ENCODE measurements at places on chromosomes 5 and 9.

DNA sequence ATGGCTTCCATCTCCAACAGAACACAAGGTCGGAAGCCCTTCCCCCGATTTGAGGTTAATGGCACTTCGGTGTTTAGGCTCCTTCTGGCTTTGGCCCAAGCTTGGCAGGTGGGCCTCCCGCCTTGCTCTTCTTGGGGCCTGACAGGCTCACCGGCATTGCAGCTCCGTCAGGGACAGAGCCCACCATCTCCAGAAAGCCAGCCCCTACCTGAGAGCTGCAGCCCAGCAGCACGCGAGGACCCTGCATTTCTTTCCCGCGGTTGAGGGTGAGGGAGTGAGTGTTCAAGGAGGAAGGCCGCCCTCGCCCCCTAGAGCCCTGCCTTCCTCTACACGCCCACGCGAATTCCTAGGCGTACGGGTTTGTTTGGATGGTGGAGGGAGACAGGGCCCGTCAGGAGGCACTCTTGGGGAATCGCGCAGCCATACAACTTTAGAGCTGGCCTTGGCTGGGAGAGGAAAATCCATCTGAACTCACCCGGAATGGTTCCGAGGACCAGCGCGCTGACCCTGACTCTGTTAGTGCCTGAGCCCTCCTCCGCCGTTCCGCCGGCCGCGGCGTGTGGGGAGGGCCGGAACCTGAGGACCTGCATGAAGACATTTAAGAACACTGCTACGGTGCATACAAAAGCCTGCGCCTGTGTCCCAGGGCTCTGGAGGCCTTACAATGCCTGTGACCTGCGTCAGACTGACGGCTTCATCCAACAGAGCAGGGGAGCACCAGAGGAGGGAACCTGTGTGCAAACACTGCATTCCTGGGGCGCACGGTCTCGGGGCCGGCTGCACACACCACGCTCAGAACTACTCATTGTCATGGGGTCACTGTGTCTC lies 73.8 kb downstream of the MRPL36 start:
- no peak for DNase-seq

- no peak for DNase-seq
These were observed 4.2 kb downstream of the SCGB3A2 start for GRCh38 chr5:147882586-147883313.

DNA sequence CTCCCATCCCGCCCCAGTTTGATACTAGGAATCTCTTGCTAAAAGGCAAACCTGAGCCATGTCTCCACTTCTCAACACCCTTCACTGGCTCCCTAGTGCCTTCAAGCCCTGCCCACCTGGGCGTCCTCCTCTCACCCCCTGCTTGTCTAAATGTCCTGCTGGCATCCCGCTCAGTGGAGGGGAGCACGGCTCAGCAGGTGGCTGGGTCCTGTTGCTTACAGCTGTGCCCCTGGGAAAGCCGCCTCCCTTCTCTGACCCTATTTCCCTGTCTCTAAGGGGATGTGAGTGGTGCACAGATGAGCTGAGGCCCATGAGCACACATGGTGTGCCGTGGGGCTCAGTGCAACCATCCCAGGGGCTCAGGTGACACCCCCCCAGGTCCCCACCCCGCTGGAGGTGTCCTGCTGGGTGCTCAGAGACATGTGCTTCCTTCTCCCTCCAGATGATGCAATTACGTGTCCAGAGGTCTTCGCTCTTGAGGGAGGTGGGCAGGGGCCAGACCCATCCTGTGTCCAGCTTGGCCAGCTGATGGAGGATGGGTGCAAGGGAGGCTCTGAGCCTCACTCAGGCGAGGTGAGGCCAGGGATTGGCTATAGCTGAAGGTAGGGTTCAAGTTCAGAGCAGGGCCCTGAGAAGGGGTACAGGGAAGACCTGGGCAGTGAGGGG lies 24.1 kb downstream of the FLT4 start:
- no peak for DNase-seq

DNA sequence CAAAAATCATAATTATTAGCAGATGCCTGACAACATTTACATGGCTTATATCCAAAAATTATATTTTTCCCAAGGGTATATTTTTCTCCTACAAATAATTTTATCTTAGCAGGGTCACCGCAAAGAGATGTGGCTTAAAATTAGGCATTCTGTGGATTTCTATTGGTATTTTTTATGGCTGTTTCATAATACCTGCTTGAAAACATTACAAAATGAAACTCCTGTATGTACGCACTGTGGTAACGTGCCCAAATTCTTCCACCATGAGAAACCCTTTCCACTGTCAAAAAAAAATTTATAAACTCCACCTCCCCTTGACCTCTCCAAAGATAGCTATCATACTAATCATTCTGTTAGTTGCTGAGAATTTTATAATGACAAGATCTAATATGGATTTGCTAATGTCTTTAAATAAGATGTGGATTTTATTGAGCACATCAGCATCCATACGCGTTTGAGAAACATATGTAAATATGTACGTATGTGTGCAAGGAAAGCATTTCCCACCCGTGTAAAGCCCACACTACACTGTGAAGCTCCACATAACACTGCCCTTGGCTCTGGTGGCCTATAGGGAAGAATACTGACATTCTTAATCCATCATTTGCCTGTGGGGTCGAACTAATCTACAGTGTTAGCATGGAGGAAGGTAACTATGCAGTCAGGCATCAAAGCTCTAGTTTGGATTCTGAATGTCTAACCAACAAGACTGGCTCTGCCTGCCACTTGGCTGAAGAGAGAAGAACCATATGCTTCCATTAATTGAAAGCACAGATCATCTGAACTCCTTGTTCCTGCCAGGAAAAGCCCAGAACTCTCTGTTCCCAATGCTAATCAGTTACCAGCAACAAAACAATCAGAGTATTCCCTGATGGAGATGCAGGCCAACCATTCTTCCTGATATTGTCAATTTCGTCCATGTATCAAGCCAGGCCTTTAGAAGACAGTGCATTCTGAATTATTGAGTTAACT lies 244.7 kb downstream of the SPOCK1 start:
- DNase-seq, result no peak

DNA sequence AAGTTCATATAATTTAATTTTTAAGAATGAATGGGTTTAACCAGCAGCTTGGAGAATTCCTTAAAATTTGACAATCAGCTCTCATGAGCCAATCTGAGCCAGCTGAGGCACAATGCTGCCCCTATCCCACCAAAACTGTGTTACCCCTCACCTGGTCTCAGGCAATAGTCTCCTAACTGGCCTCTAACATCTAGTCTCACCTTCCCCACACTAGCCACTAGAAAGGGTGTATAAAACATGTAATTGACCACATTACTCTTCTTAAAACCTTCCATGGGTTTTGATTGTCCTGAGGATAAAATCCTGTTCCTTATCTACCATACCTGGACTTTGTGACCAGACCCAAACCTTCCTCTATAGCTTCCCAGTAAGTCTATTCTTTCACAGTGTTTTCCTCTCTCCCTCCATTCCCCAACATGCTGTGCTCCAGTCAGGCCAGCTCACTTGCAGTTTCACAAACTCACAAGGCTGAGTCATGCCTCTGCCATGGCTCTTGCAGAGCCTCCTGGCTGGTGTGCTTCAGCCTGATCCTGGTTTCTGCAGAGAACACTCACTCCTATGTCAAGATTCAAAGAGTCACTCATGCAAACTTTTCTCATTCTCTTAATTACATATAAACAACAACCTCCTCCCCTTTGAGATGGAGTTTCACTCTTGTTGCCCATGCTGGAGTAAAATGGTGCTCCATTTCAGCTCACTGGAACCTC lies 16.0 kb upstream of the ZCCHC7 start:
- no peak for DNase-seq

GRCh38 chr5:102856389-102856777 lies 101.3 kb downstream of the PAM start:
- no peak for DNase-seq

DNA sequence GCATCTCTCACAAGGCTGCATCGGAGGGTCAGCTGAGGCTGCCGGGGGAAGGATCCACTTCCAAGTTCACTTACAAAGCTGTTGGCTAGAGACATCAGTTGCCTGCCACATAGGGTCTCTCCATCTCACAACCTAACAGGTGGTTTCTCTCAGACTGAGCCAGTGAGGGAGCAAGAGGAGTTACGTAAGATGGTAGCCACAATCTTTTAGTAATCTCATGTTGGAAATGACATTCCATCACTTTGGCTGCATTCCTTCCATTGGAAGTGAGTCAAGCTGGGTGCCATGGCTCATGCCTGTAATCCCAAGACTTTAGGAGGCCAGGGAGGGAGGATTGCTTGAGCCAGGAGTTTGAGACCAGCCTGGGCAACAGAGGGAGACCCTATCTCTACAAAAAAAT lies 7.4 kb upstream of the GRK6 start:
- no peak for DNase-seq

DNA sequence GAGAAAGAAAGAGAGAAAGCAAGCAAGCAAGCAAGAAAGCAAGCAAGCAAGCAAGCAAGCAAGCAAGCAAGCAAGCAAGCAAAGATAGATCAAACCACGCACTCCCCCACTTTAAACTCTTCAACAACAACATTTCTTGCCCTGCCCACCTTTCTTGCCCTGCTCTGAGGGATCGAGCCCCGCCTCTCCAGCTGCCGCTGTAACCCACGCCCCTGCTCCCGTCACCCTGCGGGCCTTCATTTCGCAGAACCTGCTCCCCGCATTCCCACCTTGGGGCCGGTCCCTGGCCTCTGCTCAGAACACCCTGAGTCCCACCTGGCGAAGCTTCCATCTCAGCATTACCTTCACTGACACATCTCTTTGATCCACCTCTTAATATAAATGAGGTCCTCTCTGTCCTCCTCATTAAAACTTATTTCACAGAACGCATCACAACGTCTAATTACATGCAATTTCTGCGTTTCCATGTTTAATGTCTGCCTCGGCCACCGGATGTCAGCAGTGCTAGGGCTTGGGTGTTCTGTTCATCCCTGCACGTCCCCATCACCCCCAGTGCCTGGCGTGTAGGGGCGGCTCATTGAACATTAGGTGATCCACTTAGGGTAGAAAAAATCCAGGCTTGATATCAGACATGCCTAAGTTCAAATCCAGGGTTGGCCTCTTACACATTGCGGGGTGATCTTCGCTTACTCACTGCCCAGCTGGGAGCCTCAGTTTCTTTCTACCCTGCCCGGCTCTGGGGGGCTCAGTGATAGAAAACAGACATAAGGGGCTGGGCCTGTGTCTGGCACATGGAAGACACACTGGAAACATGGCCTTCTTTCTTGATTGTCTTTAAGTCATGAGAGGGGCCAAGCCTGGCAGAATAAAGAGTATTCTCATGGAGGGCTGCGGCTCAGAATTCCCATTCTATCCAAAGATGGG lies 187.6 kb downstream of the DAB2IP start:
- DNase-seq, result no peak

DNA sequence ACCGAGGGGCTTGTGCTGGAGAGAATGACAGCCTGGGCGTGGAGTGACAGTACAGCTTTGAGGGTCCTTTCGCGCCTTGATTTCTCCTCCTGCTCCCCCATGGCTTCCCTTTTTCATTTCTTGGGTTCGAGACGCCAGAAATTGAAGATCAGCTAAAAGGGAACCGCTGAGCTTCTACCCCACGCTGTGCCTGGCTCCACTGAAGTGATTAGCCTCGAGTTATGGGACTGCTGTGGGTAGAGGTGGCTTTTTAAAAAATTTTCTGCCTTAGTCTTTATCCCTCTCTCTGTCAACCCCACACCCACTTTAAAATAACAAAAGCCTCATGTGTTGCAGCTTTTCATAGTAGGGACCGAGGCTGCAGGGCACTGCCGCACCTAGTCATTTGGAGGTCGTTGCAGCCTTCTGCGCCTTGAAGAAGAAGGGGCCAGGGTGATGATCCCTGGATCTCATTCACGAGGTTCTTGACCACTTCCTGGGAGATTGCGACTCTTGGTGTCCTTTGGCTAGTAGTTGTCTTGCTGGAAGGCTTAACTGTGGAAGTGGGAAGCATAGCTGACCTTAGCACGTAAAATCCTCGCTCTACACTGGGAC lies 603 bp downstream of the PPIP5K2 start:
- DNase-seq, result no peak

DNA sequence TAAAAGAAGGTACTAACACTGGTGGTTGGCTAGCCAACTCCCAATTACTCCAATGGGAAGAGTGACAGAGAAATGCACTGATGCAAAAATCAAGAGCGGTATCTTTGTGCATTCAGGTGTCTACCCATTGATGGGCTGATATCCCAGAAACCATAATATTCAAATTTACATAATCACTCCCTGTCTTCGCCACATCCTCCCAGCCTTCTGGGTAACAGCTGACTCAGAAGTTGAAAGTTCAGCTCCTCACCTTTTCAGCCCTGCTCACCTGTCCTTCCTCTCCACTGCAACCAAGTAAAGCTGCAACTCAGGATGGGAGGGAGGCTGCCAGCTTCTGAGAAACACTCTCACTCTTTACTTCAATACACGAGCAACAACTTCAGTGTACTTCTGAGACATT lies 6.9 kb downstream of the SUSD1 start:
- no peak for DNase-seq

DNA sequence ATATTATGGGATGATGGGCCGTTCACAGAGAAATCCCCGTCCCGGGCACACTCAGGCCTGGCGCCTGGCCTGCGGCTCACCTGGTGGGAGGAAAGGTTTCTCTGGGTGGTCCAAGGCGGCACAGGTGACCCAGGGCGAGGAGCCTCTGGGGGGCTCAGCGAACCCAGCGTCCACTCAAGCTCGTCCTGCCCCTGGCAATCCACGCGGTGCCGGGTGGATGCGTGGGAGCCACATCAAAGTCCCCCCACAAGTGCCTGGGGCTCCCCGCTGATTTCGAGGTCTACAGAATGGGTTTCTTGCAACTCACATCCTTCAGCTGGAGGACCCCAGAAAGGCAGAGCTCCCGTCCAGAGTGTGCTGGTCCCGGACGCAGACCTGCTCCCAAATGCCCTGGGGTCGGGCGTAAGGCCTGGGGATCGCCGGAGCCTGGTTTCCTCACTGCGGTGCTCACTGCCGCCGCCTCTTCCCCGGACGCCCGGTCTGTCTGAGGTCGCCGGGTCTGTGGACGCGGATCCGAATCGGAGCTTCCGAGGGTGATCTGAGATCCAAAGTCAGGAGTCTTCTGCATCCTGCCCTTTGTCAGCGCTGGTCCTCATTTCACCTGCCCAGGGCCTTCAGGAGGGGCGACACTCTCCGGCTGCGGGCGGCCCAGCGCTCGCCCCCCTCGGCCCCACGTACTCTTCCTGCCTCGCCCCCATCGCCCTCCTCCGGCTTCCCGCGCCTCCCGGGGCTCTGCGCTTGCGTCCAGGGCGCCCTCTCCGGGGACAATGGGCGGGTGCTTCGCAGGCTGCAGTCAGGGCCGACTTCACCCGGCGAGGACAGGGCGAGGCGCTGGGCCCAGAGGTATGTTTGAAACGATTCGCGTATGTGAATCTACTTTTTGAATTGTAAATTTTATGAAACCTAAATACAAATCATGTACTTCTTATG lies 20.0 kb upstream of the RUFY1 start:
- DNase-seq, result no peak
